Stimulated activated CD4-positive, alpha-beta T cell treated with anti-CD3 and anti-CD28 coated beads, Interleukin-4, amount 100 ng/mL, for 1 hour (primary cell): ENCODE measurements at places on chromosomes 2 and 18.

GRCh38 chr18:47829831-47830230, 100.6 kb downstream of the SMAD2 start:
- no peak for DNase-seq

- no peak for DNase-seq
These were observed 12.4 kb upstream of the TRIB2 start for GRCh38 chr2:12704378-12704777.

GRCh38 chr2:230498506-230499107, 82.6 kb downstream of the SP100 start:
- no peak for DNase-seq

DNA sequence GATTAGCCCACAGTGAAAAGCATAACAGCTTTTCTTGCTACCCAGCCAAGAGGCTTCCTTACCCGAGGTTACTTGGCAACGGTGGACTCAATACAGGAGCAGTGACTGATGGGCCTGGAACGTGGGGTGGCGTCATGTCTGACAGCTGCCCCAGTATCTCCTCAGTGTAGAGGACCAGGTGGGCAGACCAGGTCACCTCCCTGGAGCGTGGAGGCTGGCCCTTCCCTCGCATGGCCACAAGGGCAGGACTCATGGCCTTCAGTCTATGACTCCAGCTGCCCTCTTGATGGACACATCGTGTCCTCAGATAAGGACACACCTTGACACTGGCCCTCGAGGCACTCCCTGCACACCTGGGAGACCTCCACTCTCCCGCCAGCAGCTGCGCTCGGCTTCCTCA, 6.4 kb downstream of the ASPRV1 start:
- DNase-seq, result no peak

DNA sequence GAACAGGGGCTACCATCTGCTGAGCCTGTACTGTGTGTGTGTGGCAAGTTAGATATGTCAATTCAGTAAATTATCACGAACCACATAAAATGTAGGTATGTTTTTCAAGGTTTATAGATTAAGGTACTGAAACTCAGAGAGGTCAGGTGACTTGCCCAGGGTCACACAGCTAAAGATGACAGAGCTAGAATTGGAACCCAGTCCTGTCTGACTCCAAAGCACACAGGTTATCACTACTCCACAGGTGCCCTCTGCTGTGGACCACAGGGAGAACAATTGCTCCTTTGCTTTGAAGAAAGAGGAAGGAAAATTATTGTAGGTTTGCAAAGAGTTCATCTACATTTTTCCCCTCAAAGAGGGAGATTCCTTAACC, 229.7 kb upstream of the AGAP1 start:
- no peak for DNase-seq

DNA sequence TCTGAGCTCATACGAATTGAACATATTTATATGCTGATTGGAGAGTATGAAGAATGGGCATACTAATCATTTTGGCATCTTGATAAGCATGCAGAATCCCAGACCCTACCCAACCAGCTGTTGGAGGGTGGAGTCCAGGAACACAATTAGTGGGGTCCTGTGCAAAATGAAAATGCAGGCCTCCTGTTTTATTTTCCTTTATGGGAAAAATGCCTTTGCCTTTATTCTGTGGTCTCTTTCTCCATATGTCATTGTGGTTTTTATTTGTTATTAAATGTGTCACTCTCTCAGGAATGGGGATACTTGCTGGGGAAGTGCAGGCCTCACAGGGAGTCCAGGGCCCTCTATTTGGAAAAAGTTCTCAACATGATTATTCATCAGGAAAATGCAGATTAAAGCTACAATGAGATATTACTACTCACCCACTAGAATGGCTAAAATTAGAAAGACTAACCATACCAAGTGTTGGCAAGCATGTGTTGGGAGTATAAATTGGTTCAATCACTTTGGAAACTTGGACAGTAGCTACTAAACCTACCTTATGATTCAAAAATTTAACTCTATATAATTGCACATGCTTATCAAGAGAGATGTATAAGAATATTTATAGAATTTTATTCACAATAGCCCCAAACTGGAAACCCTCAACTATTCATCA, 223.1 kb upstream of the FBXO11 start:
- DNase-seq, result no peak

DNA sequence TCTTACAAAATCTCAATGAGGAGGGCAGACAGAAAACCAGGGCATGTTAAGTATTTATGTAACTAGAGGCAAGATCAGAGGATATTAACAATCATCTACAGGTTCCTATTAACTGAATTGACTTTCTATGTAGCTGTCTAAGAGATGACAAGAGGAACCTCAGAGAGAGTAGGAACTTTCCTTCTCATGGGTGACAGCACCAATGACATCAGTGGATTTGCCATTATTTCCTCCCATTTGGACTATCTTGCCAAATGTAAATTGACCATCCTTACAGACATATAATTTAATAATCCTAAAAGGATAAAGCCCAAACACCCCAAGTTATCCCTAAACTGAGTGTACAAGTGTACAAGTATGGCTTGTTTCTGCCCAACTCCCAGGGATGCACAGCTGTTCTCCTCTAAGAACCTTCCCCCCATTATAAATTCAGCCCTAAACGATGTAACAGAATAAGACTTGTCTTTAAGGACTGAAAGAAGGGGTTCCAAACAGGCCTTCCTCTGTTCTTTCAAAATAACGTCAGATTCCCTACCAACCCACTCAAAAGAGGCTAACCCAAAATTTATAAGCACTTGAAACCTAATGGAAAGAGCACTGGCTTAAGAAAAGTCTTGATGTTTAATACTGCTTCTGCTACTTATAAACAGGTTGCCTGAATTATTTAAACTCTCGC, 73.4 kb upstream of the CHAC2 start:
- no peak for DNase-seq

- DNase-seq, result no peak
These were observed 111.7 kb upstream of the NRP2 start for GRCh38 chr2:205570648-205571047.

- DNase-seq, result no peak
These were observed 37.9 kb upstream of the TTR start for GRCh38 chr18:31553800-31554199.

- DNase-seq, result no peak
These were observed 21.7 kb downstream of the COX7A2L start for GRCh38 chr2:42339191-42339912.

GRCh38 chr18:50947899-50948298, 19.9 kb upstream of the ELAC1 start:
- no peak for DNase-seq

- DNase-seq, result no peak
These were observed 297.6 kb upstream of the CCDC68 start for GRCh38 chr18:55256929-55257289.

DNA sequence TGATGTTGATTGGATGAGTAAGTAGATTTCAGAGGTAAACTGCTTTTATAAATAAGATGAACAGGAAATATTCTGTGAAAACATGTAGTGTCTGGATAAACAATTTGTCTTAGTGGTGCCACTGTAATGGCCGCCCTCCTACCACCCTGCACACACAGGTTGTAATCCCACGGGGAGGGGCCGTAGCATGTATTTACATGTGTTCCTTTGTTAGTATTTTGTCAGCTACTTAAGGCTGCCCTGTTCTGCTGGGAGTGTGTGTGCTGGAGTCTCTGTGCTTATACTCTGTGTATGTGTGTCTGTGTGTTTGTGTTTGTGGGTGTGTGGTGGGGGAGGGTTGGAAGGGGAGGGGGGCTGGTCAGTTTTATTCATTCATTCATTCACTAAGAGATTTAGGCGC, 5.1 kb downstream of the TSHZ1 start:
- DNase-seq, result no peak
